ENCODE measurements at places on chromosomes 5 and 9.

GRCh38 chr5:157494178-157494832 lies 34.3 kb downstream of the NIPAL4 start:
- DNase-seq: no peak

GRCh38 chr9:128724744-128725211 lies 851 bp upstream of the ZDHHC12 start:
- peak; percentile 69 for DNase-seq

GRCh38 chr5:56480705-56481427 lies 247.7 kb upstream of the ANKRD55 start:
- peak; percentile 31 for DNase-seq

GRCh38 chr5:1737790-1738405 lies 61.7 kb downstream of the MRPL36 start:
- DNase-seq: peak; percentile 49

DNA sequence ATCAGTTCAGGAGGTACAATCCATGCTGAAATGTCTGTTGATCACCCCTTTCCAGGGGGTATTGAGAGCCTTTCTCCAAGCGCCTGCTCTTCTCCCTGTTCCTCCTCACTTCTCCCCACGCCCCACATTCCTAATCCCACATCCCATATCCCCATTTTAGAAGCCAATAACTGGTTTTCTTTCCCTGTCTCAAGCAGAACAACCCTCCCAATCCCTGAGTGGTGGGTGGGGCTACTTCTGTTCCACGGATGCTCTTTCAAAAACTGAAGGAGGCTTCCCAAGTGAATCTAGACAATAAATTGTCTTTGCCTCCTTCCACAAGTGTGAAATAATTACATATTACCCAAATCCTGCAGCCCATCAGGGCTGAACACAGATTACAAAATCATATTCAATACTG lies 77.0 kb upstream of the SEMA6A start:
- no peak for DNase-seq

GRCh38 chr9:33161011-33161588 lies 6.0 kb downstream of the B4GALT1 start:
- DNase-seq: peak; percentile 54

- DNase-seq: no peak
Observed at GRCh38 chr9:18314316-18314715, 159.6 kb upstream of the ADAMTSL1 start.

DNA sequence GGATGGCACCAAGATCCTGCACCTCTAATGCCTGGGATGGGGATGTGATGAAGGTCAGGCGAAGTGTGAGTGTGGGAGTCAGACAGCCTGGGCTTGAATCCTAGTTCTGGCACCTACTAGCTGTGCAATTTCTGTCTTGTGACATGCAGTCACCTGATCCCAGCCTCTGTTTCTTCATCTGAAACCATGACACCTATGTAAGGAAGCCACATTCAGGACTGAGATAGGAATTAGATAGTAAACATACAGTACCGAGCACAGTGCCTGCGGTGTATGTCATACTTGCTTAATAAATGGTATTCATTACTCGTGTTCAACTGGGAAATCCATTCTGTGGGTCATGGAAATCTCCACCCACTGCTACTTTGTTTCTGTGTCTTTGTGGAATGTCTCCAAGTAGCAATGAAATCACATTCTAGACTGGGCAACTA lies 140.6 kb upstream of the STC2 start:
- DNase-seq: no peak

- DNase-seq: no peak
Observed at GRCh38 chr9:24698881-24699518, 153.3 kb upstream of the IZUMO3 start.

GRCh38 chr9:127841087-127841835 lies 13.2 kb downstream of the ENG start:
- no peak for DNase-seq

DNA sequence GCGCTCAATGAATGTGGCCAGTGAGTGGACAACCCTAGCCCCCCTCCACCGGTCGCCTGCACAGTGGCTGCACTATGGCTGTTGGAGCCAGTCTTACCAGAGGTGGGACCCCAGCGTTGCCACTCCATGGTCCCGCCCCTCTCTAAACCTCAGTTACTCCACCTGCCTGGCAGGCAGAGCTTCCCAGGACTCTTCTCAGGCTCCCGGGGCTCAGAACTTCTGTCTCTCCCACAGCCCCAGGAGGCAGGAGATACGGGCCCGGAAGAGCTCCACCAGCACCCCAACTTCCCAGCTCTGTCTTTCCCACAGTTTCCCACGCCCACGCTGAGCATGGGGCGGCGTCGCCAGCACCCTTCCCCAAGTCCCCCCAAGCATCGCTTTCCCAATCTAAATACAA lies 975 bp downstream of the RASGEF1C start:
- no peak for DNase-seq

GRCh38 chr5:72314571-72315172 lies 5.4 kb downstream of the MRPS27 start:
- no peak for DNase-seq

GRCh38 chr5:67120032-67120431 lies 76.6 kb downstream of the CD180 start:
- no peak for DNase-seq

Data from activated CD4-positive, alpha-beta T cell treated with anti-CD3 and anti-CD28 coated beads, Interleukin-2, amount 50 U/mL, for 48 hours (primary cell).